ENCODE measurements at places on chromosomes 16 and 17.

DNA sequence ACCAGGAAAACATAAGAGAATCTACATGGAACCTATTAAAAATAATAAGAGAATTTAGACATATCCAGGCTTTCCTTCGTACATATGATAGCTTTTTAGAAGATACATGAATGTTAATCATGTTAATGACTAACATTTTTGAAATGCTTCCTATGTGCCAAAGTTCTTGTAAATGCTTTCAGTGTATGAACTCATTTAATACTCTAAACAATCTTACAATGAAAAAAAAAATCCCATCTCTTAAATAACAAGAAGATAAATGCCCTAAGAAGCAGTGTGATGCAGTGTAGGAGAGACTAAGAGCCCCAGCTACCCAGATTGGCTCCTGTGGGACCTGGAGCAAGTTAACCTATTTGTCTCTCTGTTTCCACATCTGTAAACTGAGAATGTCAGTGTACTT lies 220.4 kb upstream of the MYOCD start:
- peak; percentile 36 for DNase-seq

DNA sequence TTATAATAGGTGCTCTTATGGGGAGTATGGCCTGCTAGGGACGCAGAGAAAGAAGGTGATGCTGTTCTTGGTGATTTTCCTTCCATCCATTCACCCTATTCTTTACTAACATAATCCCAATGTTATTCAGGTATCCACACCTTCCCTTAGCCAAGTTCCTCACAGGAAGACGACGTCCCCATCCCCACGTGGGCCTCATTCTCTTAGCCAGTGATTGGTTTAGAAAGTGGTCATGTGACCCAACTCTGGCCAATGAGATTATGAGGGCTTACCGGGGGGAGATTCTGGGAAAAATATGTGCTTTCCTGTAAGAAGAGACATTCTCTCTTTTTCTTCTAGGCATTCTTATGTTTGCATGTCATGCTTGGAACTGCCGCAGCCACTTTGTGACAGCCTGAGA lies 474.7 kb downstream of the HAPSTR1 start:
- no peak for DNase-seq

- DNase-seq: no peak
Measured at GRCh38 chr17:64145375-64145750, 15.4 kb upstream of the ERN1 start.

DNA sequence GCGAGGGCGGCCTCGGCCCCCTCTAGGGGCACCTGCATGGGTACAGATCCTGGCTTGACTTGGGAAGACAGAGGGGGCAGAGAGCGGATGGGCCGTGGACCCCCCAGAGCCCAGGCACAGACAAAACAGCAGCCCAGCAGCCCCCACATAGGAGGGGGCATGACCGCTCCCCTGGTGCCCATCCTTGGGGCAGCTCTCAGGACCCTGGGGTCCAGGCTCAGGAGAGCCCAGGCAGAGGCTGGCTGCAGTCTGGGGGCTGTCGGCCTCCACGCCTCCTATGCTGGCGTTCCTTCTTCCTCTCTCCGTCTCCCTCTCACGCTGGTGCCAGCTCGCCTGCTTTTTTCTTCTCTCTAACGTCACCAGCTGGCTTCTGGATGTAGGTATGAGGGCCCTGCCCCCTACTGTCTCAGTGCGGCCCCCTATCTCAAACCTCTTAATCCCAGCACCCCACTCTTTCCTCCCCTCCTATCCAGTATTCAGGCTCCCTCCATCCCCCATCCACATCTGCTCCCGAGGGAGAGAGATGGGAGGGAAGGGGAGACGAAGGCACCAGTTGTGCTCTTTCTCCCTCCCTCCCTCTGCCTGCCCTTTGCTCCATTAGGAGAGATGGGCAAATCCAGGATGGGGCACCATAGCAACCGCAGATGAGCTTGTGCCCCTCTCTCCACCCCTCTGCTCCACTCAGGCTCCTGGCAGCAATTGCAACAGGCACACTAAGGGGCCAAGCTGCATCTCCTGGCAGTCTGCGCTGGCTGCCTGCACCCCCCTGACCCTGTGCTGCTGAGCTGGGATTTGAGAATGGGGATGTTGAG lies at the start of gene GPR179:
GPR179 (minus strand) TSS at position 349 of the 812 bp plus-strand sequence; CDS start at position 182, 167 bp downstream.
- DNase-seq: no peak

- DNase-seq: peak; percentile 52
Measured at GRCh38 chr16:23148513-23149266, 562 bp downstream of the USP31 start.

- no peak for DNase-seq
Measured at GRCh38 chr17:63316100-63316499, 130.0 kb downstream of the CYB561 start.

DNA sequence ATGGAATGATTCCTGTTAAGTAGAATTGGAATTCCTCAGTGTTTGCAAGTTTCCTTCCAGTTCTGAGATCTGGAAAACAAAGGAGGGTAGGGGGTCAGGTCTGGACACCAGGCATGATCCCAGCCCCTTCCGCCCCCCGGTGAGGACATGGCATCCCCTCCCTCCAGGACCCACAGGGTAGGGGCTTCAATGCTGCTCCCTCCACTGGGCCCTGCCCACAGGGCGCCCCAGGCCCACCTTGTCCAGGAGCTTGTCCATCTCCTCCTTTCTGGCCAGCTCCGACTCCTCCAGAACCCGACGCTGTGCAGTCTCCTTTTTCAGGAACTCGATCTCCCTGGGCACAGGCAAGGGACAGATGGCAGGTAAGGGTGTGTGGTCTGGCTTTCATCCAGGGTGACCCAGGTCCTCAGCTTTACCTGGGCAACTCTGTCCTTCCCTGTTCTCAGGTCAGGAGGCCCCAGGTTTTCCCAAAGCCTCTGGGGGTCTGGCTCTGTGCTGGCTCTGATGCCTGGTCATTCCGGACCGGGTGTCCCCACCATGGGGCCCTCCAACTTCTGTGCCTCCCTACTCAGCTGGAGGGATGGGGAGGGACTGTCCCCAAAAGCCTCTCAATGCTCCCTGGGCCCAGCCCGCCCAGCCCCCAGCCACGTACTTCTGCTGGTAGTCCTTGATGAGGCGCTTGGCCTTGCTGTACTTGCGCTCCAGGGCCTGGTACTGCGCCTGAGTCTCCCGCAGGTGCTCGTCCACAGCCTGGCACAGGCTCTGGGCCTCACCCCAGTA lies 5.5 kb upstream of the SAMD14 start:
- DNase-seq: no peak

DNA sequence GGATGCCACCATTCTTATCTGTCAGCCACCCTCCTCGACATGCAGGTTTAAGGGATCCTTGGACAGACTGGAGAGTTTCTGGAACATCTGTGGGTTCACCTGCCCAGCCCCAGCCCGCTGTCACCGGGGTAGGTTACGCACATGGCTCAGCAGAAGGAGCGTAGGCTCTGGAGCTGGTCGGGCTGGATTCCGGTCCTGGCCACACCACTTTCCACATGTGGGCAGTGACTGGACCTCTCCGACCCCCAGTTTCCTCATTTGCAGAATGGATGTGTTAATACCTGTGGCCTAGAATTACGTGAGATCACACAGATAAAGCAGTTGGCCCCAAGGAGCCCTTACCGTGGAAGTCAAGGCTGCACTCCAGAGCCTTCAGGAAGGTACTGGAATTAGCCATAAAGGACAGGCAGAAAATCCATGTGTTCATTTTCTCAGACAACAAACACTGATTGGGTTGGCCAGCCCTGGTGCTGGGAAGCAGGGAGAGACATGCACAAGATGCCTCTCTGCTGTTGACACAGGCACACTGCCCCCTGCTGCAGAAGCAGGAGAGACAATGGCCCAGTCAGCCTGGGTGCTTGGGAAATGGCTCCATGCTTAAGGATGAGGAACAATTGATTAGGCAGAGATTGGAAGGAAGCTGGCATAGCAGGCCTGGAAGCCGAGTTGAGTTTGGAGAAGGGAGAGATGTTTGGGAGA lies 58.8 kb downstream of the SF3B3 start:
- no peak for DNase-seq

DNA sequence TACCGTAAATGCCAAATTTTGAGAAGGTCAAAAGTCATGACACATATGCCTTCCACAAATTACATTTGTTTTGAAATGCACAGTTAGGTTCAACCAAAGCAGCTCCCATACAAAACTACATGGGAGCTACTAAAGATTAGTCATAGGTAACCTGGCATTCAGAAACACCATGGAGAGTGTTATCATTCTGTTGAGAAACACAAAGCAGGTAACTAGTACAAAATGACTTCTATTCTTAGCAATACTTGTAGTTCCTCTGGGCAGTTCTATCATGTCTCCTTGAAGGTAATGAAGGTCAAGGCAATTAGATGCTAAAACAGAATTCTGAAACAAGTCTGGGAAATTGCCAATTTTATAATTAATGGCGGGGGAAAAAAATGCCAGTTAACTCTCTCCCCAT lies 39.4 kb downstream of the KCNJ16 start:
- no peak for DNase-seq

- DNase-seq: no peak
Measured at GRCh38 chr17:11539637-11540036, 58.6 kb upstream of the DNAH9 start.

GRCh38 chr17:34728771-34729310 lies 149.5 kb downstream of the TMEM132E start:
- DNase-seq: no peak

DNA sequence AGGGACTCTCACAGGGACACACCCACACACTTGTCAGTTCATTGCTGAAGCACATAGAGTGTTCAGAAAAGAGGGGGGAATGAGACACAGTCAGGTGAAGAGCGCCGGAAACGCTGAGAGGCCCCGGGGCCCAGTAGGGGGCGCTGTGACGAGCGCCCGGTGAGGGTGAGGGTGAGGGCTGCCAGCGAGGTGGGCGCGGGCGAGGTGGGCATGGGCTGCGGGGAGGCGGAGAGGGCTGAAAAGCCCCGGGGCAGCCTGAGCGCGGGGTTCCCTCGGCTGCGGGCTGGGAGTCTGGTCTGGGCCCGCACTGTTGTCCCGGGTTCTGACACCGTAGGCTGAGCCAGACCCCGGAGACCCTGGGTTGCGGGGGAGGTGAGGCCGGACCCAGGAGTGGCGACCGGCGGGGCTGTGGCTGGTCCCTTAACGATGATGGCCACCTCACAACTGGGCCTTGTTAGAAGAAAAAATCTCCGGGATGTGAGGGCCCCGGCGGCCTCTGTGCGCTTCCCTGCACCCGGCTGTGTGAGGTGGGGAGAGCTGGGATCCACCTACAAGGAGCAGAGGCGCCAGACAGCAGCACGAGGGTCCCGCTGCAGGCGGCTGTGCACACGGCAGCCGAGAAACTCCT lies 91.4 kb downstream of the C16orf78 start:
- no peak for DNase-seq

GRCh38 chr17:59765038-59765437 lies 57.6 kb downstream of the VMP1 start:
- no peak for DNase-seq

DNA sequence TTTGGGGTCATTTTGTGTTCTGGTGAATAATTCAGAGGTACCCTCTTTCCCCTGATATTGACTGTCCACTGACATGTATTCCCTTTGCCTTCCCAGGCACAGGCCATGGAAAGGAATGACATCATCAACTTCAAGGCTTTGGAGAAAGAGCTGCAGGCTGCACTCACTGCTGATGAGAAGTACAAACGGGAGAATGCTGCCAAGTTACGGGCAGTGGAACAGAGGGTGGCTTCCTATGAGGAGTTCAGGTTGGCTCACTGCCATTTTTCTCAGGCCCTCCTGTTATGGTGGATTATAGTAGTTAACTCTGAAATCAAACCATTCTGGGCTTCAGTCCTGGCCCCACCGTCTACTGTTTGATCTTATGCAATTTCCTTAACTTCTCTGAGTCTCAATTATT lies 1.6 kb upstream of the EFTUD2 start:
- peak; percentile 72 for DNase-seq

GRCh38 chr16:27950206-27950887 lies 113.2 kb downstream of the GSG1L start:
- no peak for DNase-seq

Measured in fibroblast of skin of abdomen (primary cell).